ENCODE measurements at places on chromosomes 2 and 18. TPM values are rescaled to one million over a fixed set of nuclear protein-coding genes. Genes with fewer than 3 reads are reported as not detected.

The RND3 gene
- total RNA-seq = 647 TPM

The AQP12A gene
- total RNA-seq = not detected

The RIF1 gene
- 32.3 TPM for total RNA-seq

The GNLY gene
- total RNA-seq = not detected

The NBAS gene
- 110 TPM for total RNA-seq

The TCF23 gene
- total RNA-seq = not detected

The INHA gene
- 0.26 TPM for total RNA-seq

The CD207 gene
- total RNA-seq = not detected

The SDC1 gene
- total RNA-seq = 44.3 TPM

The ATOH8 gene
- 22.4 TPM for total RNA-seq

The SMAD2 gene
- 132 TPM for total RNA-seq

The AGAP1 gene
- 19.0 TPM for total RNA-seq

The FMNL2 gene
- total RNA-seq = 58.0 TPM

The GAREM2 gene
- total RNA-seq = 2.4 TPM

The OTOS gene
- total RNA-seq = not detected

The ALK gene
- 0.07 TPM for total RNA-seq

The SLC8A1 gene
- 116 TPM for total RNA-seq

The HOXD13 gene
- total RNA-seq = not detected

The DSG4 gene
- not detected for total RNA-seq

The DSC1 gene
- total RNA-seq = not detected

The CCDC68 gene
- 15.1 TPM for total RNA-seq

The IL1F10 gene
- not detected for total RNA-seq

The ARHGEF4 gene
- 4.7 TPM for total RNA-seq

The UGT1A10 gene
- 0.10 TPM for total RNA-seq

The DNAJC5G gene
- total RNA-seq = not detected

The TIMM21 gene
- total RNA-seq = 27.2 TPM

The NIF3L1 gene
- total RNA-seq = 22.7 TPM

The RAB6C gene
- total RNA-seq = not detected

The PAIP2B gene
- total RNA-seq = 0.65 TPM

The CNDP1 gene
- not detected for total RNA-seq

The SERPINB10 gene
- not detected for total RNA-seq

The KANSL1L gene
- total RNA-seq = 20.5 TPM

The TEKT4 gene
- not detected for total RNA-seq

The GRB14 gene
- total RNA-seq = 10.4 TPM

The CD8B2 gene
- total RNA-seq = not detected

The INPP4A gene
- 36.6 TPM for total RNA-seq

The SF3B6 gene
- 81.3 TPM for total RNA-seq

The REG3G gene
- not detected for total RNA-seq

The RAB27B gene
- 10.6 TPM for total RNA-seq

The LIMS2 gene
- 8.3 TPM for total RNA-seq

The ZNF513 gene
- 8.9 TPM for total RNA-seq

The GALNT5 gene
- 146 TPM for total RNA-seq

The CCDC74A gene
- 8.9 TPM for total RNA-seq

The DSEL gene
- 53.5 TPM for total RNA-seq

Measured in smooth muscle cell of the pulmonary artery (primary cell).